T-helper 17 cell (primary cell): ENCODE measurements at places on chromosomes 5 and 9.

DNA sequence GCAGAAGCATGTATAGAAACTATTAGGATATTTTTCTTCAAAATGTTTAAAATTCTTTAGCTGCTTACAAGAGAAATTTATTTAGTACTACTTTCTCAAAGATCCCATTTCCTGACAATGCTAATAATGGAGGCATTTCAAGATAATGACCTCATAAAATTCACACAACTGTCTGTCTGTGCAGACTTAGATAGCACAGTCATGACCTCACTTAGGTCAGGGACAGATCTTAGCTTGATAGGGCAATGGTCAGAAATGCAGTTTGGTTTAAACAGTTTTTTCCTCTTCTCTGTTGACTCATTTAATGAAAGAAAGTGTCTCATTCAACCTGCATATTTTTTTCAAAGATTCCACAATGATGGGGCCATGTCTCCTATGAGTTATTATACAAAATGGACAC lies 128.4 kb downstream of the GRIA1 start:
- DNase-seq, result no peak

DNA sequence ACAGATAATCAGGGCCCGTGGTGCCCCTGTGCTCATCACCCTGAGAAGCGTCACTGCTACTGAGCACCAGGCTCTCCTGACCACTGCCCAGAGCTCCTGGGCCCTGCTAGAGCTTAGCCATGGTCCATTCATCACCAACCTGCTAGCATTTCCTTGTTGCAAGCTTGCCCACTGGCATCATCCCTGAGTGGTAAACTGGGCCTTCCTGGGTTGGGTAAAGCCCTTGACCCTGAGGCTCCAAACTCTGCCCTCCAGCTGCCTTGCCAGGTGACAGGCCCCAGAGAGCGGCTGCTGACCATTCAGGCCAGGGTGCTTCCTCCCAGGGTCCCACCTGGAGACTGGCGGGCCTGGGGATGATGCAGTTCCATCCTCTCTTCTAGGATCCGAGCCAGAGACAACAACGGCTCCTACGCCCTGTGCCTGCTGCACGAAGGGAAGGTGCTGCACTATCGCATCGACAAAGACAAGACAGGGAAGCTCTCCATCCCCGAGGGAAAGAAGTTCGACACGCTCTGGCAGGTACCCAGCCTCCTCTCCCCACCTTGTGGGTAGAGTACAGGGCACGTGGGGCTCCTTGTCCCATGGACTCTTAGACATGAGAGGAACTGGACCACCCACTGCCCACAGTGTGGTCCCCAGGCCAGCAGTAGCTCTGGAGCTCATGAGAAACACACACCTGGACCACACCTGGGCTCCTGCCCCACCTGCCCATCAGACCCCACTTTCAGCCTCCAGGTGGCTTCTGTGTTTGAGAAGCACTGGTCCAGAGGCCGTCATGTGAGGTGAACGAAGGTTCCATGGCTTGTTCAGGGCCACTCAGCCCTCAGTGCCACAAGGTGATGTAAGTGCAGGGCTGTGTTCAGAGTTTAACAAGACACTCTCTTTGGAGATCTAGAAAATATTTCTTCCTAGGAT lies 60.5 kb downstream of the SYK start:
- DNase-seq, result no peak

GRCh38 chr5:167057665-167058064 lies 1233.8 kb upstream of the WWC1 start:
- DNase-seq, result no peak

GRCh38 chr5:144463481-144464223 lies 293.0 kb downstream of the KCTD16 start:
- DNase-seq, result no peak

DNA sequence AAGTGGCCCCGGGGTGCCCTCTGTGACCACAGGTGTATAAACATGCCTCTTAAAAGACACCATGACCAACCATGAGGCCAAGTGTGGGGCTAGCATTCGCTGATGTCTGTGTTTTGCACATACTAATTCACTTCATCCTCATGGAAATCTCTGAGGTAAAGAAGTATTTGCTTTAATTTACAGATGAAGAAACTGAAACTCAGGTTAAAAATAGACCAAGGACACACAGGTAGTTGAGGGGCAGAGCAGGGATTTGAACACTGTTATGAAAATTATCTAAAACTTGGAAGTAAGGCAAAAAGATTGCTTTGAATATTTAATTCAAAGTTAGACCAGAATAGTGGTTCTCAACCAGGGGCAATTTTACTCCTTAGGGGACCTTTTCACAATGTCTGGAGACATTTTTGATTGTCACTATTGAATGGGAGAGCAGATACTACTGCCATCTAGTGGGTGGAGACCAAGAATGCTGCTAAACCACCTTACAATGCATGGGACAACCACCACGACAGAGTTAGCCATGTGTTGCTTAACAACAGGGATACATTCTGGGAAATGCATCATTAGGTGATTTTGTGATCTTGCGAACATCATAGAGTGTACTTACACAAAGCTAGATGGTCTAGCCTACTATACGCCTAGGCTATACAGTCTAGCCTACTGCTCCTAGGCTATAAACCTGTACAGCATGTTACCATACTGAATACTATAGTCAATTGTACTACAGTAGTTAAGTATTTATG lies 8.0 kb upstream of the FXN start:
- no peak for DNase-seq

DNA sequence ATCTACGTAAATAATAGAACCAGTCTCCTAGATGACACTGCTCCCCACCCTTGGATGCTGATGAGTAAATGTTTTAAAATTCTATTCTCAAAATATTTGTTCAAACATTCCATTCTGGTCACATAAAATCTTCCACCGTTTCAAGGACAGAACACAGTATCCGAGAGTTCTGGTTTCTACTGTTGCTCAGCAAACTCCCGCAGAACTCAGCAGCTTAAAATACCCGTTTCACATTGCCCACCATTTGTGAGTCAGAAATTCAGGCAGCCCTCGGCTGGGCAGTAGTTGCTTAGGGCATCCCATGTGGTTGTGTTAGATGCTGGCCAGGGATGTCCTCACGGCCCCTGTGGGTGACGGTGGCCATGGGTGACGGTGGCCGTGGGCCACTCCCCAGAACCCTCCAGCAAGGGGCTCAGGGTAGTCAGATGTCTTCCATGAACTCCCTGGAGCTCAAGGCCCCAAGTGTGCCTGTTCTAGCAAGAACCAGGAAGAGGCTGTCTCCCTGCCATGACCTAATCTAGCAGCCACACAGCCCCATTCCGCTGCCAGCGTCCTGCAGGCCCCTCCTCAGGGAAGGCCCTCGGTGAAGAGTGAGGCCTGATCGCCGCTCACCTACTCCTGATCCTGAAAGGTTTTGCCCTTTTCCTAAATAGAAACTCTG lies 17.4 kb downstream of the MGAT1 start:
- no peak for DNase-seq

- DNase-seq, result no peak
Measured at GRCh38 chr9:133855802-133856521, 117.8 kb upstream of the SARDH start.

GRCh38 chr5:88671505-88672499 lies 211.2 kb downstream of the MEF2C start:
- no peak for DNase-seq

GRCh38 chr9:82252116-82252515 lies 263.5 kb downstream of the SPATA31D1 start:
- no peak for DNase-seq
